ENCODE measurements at places on chromosomes 16 and 17.

GRCh38 chr17:7912927-7913524, 3.1 kb downstream of the RNF227 start:
- DNase-seq, result peak; percentile 15

DNA sequence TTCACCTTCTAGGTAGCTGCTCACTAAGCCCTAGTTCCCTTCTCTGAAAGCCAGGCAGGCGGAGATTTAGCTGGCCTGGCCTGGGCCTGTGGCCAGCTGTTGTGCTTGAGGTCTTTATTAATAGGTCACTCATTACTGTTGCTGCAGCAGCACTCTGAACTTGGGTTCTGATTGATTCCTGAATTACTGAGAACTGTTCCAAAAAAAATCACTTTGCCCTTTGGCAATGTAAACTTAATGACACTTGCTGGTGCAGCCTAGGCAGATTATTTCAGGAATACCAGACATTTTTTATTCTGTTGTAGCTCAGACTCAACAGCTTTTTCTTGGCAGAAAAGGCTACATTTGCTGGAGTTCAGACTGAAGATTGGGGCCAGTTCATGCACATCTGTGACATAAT, 2.7 kb downstream of the TOM1L1 start:
- DNase-seq, result no peak

- no peak for DNase-seq
Observed at GRCh38 chr16:80790751-80791150, 13.6 kb downstream of the CDYL2 start.

DNA sequence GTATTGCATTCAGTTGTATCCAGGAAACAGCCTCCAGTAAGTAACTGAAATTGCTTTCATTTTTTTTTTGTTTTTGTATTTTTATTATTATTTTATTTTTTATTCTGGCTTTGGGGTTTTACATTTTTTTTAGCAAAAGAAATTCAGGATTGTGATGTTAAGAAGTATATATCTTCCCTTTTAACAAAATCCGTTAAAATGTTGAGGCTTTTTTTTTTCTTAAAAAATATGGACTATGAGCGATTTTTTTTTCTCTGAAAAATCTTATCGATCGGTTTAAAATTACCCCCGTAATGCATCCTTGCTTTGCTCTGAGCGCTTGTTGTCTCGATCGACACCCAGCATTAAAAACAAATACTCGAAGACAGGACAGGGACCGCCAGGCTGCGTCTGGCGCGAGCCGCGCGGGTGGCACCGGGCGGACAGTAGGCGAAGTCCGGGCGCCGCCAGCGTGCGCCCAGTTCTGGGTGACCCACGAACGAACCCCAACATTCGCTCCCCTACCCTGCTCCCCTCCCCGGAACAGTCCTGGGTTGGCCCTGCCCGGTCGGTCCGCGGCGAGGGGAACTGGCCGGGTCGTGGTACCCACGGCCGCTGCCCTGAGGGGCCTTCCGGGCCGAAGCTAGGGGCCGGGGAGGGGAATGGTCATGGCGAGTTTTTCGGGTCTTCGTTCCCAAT, 482 bp downstream of the BAHCC1 start:
- DNase-seq, result no peak

DNA sequence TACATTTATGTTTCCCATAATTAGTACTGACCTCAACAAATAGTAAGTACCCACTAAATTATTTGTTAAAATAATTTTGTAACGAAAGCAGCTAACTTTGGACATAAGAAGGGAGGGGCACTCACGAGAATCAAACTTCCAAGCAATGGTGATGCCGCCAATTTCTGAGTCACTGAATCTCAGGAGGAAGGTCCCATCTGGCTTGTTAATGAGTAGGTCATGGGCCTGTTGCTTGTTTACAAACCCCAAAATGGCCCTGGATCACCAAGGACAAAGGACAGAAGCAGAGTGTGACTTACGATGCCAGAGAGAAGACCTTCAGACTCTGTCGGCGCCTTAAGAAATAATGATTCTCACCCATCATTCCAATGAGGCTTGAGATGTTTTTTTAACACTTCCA, 15.8 kb upstream of the GHDC start:
- DNase-seq, result no peak

GRCh38 chr16:87426423-87427215, 34.5 kb downstream of the MAP1LC3B start:
- no peak for DNase-seq

DNA sequence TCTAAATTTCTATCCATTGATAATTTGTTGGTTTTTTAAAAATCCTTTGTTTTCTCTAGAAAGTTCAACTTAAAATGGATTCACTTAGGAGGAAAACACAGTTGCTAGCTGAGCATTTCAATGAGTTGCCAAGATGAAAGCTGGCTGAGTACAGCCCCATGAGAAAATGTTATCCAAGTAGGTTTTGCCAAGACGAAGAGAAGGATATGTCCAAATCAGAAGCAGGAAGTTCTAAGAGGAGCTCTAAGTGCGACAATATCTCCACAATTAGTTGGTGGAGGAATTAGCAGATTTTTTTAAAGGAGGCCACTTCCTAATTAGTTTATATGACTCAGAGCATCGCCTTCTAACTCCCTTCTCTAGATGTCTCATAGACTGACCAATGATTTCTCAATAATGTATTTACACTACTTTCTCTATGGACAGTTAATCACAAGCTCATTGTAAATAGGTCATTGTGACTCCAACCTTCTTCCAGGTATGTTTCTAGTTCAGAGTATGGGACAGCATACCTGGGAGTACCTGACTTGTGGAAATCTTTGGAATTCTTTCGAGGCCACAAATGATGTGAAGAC, 873.3 kb upstream of the SOX9 start:
- no peak for DNase-seq

DNA sequence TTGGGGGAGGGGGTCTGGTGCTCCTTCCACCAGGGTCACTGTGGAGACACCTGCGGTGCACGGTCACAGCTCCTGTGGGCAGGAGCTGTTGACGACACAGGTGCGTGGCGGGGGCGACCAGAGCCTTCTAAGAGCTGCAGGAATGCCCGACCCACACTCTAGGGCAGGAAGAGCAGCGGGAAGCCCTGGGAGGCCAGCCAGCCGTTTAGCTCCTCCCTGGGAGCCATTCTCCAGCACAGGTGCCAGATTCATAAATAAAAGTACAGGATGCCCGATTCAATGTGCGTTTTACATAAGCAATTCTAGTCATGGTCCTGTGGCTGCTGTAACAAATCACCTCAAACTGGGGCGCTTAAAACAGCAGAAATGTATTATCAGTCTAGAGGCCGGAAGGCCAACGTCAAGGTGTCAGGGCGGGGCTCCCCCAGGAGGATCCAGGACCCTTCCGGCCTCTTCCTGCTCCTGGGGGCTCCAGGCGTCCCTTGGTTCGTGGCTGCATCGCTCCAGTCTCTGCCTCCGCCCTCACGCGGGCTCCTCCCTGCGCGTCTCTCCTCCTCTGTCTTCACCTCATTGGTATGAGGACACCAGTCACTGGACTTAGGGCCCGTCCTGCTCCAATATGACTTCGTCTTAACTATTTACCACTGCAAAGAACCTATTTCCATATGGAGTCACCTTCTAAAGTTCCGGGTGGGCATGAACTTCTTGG, 155.4 kb downstream of the FOXL1 start:
- no peak for DNase-seq

GRCh38 chr16:67237396-67238277, 9.6 kb downstream of the FHOD1 start:
- DNase-seq, result no peak
